ENCODE measurements at places on chromosomes 2 and 18. TPM values are rescaled to one million over a fixed set of nuclear protein-coding genes. Genes with fewer than 3 reads are reported as not detected.

The CREG2 gene
- 1.1 TPM for total RNA-seq

The MYO1B gene
- total RNA-seq: 418 TPM

The ACTG2 gene
- total RNA-seq: under 0.01 TPM

The SCN7A gene
- total RNA-seq: under 0.01 TPM

The PELI1 gene
- 16.1 TPM for total RNA-seq

The WNT6 gene
- total RNA-seq: not detected

The TLX2 gene
- total RNA-seq: under 0.01 TPM

The LRRFIP1 gene
- total RNA-seq: 83.2 TPM

The DHRS9 gene
- 0.19 TPM for total RNA-seq

The KYNU gene
- total RNA-seq: 2.8 TPM

The VAMP8 gene
- total RNA-seq: 6.7 TPM

The GALNT13 gene
- total RNA-seq: 0.28 TPM

The ACMSD gene
- total RNA-seq: 0.28 TPM

The HOXD9 gene
- total RNA-seq: not detected

The CFAP210 gene
- total RNA-seq: under 0.01 TPM

The EFHD1 gene
- 2.0 TPM for total RNA-seq

The SCN3A gene
- total RNA-seq: 1.9 TPM
